ENCODE measurements at places on chromosomes 13 and 19.

DNA sequence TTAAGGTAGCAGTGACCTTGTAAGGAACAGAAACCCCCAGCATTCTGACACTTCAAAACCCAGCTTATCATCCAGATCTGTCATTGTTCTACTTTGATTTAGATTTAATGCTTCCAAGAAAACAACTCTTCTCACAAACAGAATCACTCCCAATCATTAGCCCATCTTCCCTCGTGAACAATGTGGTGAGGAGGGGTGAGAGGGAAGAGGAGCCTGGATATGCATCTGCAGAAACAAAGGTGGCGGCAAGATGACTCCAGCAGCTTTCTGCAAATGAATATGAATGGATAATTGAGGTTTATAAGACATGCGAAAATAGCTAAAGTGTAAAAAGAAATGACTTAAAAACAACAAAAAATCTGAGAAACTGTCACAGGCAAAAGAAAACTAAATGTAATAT is 859.9 kb upstream of the SLC10A2 start:
- DNase-seq, result no peak

DNA sequence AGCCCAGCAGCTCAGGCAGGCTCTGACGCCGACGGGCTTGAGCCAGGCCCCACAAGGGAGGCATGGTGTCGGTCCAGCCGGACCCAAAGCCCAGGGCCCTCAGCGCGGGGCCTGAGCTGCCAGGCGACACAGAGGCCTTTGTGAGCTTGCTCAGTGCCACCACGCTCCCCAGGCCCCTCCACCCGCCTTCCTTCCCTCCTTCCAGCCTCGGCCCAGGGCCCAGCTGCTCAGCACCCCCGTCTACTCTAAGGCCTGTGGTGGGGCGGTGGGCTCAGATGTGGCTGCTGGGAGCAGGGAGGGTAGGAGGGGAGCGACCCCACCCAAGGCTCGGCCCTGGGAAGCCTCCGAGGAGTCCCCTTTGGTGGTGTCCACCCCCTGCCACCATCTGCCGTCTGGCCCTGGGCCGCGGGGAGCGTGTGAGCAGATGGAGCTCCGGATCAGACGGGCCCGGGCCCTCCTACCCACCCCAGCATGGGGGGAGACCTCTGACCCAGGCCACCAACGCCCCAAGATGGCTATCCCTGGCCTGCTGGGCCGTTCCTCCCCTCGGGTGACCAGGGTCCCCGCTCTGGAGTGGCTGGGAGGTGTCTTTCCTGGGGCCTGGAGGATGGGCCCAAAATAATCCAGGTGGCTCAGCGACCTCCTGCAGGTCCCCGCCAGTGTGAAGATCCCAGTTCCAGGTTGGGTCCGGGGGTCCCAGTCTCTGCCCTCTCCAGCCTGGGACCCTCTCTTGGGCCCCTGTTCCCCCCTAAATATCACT is 7.8 kb downstream of the ZBTB7A start:
- DNase-seq, result no peak

DNA sequence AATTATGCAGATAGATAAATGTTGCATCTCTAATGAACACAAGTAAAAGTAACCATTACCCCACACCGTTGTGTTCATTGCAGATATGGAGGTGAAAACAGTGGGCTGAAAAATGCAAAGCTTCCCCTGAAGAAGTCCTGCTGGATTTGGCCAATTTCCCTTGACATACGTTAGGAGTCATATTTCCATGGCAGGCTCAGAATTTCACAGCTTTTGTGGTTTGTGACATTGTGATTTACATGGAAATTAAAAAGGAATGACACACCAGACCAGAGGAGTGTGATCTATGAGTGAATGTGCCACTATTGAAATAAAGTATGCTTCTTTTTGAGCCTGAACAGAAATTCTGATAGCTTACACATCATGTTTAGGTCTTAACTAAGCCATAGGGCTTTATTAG is 221.1 kb upstream of the TMTC4 start:
- peak; percentile 82 for DNase-seq

DNA sequence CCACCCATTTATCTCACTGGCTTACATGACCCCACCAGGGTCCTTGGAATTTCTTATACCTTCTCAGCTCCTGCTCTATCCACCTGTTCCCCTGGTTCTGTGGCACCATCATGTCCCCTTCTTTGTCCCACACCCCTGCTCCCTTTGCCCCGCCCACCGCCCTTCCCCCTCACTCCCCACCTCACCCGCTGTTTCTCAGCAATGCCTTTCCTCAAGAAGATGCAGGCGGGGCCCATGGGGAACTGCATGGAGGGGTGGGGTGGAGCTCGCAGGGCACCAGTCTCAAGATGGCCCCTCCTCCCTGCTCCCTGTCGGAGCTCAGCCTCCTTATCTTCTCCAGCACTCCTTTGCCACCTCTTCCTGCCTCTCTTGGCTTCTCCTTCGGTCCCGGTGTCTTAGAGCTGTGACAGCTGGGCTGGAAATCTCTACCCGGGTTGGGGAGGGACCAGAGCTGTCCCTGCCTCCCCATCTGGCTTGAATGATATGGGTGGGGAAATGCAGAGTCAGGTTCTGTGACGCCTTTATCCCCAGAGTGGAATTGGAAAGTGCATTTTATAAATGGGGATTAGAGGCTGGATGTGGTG is at the start of gene CABP5:
Gene CABP5 (minus strand): TSS at position 405 of the 584 bp plus-strand sequence. CDS start 157 bp downstream, at position 248.
- DNase-seq, result no peak

GRCh38 chr13:50197705-50198104 is 182.5 kb downstream of the KCNRG start:
- peak; percentile 35 for DNase-seq

DNA sequence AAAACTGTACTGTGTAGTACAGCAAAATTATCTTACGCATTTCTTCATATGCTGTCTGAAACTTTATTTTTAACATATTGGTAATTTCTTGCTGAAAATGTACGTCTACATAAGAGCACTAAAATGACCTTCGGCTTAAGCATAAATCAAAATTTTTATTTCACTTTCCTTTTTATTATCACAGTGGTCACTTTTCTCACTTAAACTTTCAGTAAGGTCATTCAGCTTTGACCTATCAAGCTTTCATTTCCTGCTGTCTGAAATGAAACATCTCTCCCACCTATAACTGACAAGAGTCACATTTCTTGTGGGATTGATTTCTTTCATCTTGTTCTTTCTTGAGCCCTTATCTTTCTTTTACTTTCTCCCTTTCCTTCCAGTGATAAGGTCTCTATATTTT is 2212.7 kb upstream of the PCDH20 start:
- DNase-seq, result no peak

DNA sequence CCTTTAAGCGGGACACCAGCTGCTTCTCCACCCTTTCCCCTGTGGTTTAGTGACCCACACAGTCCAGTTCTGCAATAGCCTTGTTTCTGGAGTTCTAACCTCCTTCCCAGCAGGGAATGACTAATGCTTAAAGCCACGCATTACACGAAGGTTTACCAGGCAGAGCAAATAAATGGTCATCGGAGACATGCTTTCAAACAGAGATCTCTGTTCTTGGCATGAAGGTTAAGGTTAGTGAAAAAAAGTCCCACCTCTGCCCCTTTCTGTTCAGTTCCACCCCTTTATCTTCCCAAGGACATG is 25.3 kb upstream of the MEDAG start:
- peak; percentile 85 for DNase-seq
